ENCODE measurements at places on chromosomes 2 and 18.

- DNase-seq, result no peak
These were observed 27.0 kb upstream of the HNMT start for GRCh38 chr2:137937246-137937645.

- DNase-seq, result no peak
These were observed 5.4 kb downstream of the SOX11 start for GRCh38 chr2:5697562-5697961.

DNA sequence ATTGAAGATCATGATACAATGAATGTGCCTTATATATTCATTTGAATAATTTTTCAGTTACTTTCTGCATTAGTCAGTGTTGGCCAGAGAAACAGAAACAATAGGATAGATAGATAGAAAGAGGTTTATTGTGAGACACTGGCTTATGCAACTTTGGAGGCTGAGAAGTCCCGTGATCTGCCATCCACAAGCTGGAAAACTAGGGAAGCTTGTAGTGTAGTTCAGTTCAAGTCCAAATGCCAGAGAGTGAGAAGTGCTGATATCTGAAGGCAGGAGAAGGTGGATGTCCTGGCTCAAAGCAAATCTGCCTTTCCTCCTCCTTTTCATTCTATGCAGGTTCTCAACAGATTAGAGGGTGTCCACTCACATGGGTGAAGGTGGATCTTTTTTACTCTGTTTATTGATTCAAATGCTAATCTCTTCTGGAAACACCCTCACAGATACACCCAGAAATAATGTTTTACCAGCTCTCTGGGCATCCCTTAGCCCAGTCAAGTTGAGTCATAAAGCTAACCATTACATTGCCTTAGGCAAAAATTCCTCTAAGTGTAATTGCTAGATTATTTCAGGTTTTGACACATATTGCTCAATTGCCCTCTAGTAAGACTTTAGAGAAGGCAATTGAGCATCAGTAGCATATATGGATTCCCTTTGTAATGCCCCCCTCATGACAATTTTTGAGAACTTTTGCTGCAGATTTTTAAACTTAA, 341.4 kb downstream of the LPIN1 start:
- DNase-seq, result peak; percentile 86

DNA sequence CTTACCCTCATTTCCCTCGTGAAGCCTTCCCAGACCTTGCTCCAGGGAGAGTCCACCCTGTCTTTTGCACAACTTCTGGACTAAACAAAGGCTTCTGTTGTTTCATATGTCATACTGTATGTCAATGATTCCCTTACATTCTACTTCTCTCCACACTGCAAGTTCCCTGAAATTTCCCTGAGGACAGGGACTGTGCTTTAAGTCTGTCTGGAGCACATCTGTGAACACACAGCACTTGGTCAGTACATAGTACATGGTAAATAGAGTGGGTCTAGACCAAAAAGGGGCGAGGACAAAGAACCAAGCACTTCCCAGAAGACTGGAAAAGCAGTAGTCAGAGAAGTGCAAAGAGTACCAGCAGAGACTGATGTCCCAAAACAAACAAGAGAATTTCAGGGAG, 23.7 kb upstream of the IMPA2 start:
- no peak for DNase-seq

DNA sequence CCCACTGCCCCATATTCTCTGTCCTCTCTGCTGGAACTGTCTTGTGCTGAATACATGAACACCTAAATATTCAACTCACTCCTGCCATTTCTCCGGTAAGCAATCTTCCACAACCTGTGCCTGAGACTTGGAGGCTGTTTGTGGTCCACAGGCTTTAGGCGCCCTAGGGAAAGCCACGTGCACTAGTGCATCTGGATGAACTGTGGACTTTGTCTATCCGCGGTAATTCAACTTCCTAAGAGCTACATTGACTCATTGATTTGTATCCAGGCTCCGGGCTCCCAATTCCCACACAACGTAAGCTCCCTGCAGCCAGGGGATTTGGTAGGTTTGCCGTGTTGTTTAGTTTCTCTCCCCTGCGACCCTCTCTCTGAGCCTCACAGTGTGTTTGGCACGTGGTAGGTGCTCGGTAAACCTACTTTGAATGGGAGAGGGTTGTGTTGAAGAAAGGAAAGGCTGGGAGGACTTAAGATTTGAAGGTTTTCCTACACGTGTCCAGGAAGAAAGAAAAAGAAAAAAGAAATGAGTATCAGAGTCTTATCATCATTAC, 718.2 kb downstream of the DPP10 start:
- no peak for DNase-seq

DNA sequence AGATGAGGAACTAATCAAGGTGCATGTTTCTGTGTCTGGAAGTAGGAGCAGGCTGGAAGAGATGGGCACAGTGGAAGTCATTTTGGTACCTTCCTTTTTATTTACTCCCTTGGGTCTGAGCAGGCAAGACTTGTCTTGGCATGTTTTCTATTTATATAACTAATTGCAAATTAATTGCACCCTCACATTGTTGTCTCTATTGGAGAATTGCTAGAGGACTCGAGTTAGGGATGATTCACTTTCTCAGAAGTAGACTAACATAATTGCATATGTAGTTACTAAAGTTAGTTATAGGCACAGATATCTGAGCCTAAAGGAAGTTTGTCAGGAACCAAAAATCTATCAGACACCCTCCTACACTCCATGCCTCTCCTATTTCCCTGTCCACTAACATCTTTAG, 92.8 kb upstream of the NRP2 start:
- no peak for DNase-seq

DNA sequence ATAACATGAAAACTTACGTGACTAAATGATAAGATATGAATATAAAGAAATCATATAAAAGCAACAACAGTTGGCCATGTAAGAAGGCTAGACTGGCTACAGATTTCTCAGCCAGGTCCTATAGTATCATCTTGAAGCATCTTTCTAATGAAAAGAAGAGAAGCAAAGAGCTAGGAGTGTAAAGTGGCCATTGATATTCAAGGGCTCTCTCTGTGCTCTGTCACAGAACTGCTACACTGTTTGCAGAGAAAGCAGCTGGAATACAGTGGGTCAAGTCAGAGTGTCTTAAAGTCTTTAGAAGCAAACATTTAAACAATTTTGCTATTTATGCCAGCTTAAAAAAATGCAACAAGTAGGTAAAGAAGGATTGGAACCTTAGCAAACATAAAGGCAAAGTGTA, 118.8 kb downstream of the SCN9A start:
- DNase-seq, result no peak

DNA sequence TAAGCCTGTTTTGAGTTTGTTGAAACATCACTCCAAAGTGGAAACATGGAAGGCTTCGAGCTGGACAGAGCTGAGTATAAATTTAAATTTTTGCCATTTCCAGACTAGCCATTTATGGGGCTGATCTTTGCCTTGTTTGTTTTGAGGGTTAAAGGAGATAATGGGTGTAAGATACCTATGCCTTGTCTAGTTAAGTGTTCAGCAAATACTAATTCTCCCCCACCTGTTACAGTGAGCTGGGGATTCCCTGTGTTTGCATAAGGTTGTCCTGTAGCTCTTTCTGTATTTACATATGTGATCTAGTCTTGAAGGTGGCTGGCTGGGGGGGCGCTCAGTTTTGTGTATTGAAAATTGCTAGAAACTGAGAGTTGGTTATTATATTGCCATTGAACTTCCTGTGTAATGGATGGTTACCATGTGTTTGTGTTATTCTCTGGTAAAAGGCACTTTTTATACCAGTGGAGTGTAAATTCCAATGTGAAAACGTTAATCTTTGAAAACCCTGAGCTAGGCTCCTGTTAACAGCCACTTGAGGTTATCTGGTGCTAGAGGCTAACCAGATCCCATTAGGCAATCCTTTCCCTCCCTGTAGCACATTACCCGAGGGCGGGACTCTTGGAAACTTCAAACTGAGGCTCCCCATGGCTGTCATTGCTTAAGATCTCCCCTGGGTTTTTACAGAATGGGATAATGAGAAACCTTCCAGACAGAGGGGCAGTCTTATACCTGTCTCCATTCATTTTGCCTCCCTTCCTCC, 26.7 kb downstream of the TANC1 start:
- no peak for DNase-seq

GRCh38 chr18:5167831-5168230, 29.2 kb downstream of the AKAIN1 start:
- DNase-seq, result no peak

DNA sequence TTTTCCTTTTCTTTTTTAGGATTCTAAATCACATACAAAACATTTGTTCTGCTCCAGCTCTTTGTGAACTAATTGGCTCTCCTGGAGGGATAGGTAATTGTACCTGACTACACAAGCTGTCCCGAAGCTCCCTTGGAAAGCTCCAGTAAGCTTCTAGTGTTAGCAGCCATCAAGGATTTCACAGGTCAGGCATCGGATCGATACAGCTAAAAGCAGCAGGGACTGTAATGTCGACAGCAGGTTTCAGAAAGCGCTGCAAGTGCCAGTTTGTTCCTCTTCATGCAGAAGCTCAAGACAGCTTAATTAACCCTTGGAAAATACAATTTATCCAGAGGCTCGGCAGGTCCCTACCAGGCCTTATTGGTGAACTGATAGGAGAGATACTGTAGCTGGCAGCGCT, 87.2 kb upstream of the VRK2 start:
- DNase-seq, result no peak

GRCh38 chr2:177520324-177520723, 127.8 kb downstream of the AGPS start:
- no peak for DNase-seq

DNA sequence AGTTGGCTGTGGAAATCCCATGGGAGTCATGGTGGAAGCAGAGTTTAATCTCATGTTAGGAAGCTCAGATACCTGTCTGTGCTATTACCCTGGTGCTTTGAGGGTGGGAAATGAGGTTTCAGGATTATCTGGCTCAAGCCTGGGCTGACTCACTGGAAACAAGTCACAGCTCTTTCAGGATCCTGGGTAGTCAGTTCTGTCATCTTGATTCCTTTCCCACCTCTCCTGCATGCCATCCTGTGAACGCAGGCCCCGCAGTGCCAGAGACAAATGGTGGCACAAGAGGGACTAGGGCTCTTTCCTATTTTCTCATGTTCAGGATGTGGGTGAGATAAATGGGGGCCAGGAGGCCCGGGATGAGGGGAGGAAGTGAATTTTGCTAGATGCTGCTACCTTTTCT, 3.7 kb upstream of the FAM136A start:
- DNase-seq, result peak; percentile 13

DNA sequence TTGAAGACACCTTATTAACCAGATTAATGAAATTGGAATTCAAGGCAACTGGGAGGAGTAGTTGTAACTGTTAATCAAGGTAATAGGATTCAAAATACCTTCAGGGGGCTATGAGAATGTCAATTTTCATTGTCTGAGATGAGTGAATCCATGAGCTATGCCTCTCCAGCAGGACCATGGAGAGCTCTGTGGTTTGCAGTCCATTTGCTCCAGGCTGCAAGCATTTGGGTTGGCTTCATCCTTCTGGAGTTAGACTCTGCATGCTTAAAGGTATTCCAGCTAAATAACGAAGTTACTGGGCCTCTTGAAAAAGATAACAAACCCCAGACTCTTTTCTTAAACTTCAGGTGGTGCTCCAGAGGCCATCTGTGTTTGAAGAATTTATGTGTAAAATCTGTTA, 207.1 kb upstream of the SLC8A1 start:
- peak; percentile 55 for DNase-seq

GRCh38 chr18:68172842-68173549, 541.9 kb downstream of the TMX3 start:
- DNase-seq, result no peak

DNA sequence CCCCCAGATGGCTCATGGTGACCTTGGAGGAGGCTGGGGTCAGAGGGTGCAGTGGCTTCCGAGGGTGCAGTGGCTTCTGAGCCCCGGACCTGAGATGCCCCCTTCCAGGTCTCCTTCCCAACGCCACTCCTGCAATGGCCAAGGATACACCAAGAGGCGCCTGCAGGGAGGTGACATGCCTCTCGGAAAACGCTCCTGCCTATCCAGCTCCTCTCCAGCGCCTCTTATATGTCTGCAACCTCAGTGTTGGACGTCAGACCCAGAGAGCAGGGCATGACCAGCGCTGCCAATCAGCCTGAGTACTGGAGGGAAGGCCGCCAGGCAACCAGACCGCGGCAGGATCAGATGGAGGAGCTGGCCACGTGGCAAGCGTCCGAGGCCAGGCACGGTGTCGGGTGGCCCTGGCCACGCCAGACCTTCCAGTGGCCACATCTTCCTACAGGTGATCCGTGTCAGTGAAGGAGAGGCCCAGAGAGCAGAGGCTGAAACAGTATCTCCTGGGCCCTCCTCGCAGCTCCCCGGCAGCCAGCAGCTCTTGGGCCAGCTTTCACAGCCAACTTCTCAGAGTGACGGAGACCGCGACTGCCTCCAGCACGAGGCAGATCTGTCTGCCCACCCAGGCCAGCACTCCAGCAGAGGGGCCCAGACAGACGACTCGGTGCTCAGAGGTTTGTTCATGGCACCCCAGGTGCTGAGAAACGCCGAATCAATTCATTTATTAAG, 199.5 kb upstream of the SALL3 start:
- no peak for DNase-seq

DNA sequence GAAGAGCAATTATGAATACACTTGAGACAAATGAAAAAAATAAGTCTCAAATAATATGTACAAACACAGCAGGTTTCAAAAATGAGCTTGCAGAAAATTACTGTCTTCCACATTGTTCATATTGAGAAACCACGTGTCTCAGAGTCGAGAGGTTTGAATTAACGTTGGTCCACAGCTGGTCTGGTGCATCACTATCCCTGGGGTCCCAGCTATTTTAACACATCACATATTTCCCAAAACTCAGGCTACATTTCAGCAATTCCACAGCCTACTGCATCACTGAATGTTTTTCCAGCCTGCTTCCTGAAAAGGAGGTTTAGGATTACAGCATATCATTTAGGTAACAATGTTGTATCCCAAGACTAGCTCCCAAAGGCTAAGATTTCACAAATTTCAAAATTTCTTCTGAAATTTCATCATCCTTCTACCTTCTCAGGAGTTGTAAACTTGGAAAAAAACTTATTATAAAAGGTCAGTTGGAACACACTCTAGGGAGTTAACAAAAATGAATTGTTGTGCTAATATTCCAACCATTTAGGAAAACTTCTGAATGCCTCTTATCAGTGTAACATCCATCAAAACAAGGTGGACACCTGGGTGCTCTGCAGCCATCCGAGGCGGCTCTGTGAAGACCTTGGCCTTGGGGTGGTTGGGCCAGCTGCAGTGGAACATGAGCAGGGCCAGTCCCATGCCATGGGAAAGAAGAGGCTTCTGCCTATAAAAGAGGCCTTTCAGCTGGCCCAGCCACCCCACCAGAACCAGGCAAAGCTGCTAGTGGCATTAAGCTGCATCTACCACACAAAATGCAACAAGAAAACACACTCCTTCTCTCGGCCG, 198.1 kb upstream of the RBBP8 start:
- peak; percentile 36 for DNase-seq

DNA sequence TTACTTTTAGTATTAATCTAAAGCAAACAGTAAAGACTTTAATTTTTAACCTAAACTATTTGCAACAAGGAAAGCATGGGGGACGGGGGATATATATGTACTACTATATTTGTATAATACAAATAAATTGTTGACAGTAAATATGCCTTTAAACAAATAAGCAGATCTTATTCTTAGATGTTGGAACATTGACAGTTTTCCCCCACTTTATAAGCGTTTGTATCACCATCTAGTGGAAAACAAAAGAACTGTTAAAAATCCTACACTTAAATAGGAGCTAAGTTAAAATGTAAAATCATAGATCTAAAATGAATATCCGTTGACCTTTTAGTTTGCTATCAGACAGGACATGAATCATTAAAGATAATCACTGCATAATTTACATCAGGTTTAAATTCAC, 50.0 kb downstream of the RBBP8 start:
- peak; percentile 79 for DNase-seq
